ENCODE measurements at places on chromosomes 13 and 19. TPM values are rescaled to one million over a fixed set of nuclear protein-coding genes. Genes with fewer than 3 reads are reported as not detected.

Gene SPRED3
- total RNA-seq = 2.6 TPM

Gene ANKLE1
- total RNA-seq = 0.96 TPM

Gene LRRC63
- not detected for total RNA-seq

Gene ZNF776
- total RNA-seq = 22.8 TPM

Gene ADGRE3
- not detected for total RNA-seq

Gene ZSCAN1
- not detected for total RNA-seq

Gene PRSS57
- not detected for total RNA-seq

Gene PALM
- 83.0 TPM for total RNA-seq

Gene INAFM1
- 4.9 TPM for total RNA-seq

Gene HMGB1
- 426 TPM for total RNA-seq

Gene ZNF541
- under 0.01 TPM for total RNA-seq

Gene TPTE2
- total RNA-seq = not detected

Gene ENOX1
- total RNA-seq = 2.8 TPM

Gene ZNF433
- total RNA-seq = 4.7 TPM

Gene ZNF486
- 6.5 TPM for total RNA-seq

Gene VSTM2B
- total RNA-seq = not detected

Gene CTU1
- total RNA-seq = 11.0 TPM

Gene ERICH4
- total RNA-seq = not detected

Gene SLC17A7
- total RNA-seq = not detected

Gene SIAH3
- 0.08 TPM for total RNA-seq

Gene KASH5
- total RNA-seq = not detected

Gene OVOL3
- total RNA-seq = not detected

Gene DAPK3
- total RNA-seq = 81.2 TPM

Gene TMIGD2
- total RNA-seq = not detected

Gene ARRDC5
- not detected for total RNA-seq

Gene ZNF426
- 8.0 TPM for total RNA-seq

Gene SBK3
- total RNA-seq = 0.40 TPM

Gene UGGT2
- 24.6 TPM for total RNA-seq

Gene ZNF628
- 3.2 TPM for total RNA-seq

Gene CBY2
- not detected for total RNA-seq

Gene NPAS1
- total RNA-seq = 1.9 TPM

Gene CYP4F2
- total RNA-seq = not detected

Gene FPR1
- total RNA-seq = not detected
